Stimulated activated CD4-positive, alpha-beta T cell treated with anti-CD3 and anti-CD28 coated beads, Interleukin-2, amount 100 ng/mL, for 4 hours (primary cell): ENCODE measurements at places on chromosomes 4 and X.

DNA sequence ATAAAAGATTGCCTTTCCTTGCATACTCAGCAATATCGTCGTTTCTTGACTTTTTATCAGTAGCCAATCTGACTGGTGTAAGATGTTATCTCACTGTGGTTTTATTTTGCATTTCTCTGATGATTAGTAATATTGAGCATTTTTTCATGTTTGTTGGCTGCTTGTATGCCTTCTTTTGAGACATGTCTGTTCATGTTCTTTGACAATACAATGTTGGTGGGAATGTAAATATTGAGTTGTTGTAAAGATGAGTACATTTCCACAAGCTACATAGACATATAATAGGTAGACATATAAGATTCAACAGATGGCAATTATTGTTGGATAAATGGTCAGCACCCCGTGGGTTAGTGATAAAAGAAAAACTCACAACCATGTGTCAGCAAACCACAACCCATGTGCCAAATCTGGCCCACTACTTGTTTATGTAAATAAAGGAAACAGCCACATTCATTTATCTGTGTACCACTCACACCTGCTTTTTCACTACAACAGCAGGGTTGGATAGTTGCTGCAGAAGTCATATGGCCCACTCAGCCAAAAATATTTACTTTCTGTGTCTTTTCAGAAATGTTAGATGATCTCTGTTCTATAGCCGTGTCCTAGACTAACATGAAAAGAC is 153.1 kb upstream of the VCX start:
- no peak for DNase-seq

DNA sequence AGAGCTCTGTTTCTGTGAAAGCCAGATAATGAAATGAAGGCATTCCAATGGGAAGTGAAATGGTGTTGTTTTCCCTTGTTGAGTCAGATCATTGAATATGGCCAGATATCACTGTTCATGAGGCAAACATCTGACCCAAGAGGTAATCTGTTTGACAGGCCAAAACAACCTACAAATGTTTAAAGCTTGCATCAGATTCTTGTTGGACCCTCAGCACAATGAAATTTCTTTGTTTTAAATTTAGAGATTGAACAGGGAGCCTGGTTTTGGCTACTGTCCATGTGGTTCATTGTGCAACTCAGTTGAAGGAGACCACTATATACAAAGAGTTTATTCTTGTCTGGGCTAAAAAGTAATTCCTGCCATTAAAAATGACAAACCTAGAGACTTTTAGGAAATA is 159.1 kb downstream of the AFF2 start:
- DNase-seq = no peak

DNA sequence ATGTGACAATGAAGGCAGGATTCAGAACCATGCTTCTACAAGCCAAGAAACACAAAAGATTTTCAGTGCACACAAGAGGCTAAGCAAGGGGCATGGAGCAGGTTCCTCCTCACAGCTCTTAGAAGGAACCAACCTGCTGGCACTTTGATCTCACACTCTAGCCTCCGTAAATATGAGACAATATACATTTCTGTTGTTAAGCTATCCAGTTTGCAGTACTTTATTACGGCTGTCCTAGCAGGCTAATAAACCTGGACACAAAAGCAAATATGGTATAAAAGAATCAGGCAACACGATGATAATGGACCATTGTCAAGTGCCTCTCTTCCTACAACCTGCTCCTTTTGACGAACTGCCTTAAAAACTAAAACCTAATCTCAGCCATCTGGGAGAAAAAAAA is 114.5 kb downstream of the ZAR1 start:
- no peak for DNase-seq

- no peak for DNase-seq
Measured at GRCh38 chr4:71449878-71450277, 111.1 kb downstream of the SLC4A4 start.

DNA sequence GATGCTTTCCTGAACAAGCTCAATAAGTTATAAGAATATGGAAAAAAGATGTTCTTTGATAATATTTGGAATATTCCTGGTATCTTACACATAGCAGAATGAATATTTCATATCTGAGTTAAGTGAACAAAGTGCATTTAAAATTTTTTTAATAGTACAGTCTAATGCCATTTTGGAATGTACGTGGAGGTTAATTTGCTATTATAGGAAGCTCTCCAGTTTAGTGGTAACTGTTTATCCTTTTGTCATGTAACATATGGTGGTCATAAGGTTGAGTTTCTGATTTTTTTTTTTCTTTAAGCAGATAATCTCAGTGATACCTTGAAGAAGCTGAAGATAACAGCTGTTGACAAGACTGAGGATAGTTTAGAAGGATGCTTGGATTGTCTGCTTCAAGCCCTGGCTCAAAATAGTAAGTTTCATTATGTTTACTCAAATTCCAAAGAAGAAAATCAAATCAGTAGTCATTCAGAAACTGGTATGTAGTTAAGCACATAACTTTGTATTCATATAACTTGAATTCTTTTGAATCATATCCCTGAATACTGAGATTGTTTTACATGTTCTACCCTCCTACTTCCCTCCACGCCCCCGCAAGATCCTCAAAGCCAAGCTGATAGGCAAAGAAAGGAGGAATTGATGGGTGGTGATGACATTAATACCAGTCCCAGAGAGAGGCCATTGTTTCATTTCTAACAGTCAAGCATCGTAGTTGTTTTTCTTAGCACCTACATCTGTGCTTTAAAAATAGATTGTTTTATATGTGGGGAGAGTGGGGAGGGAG is 32.1 kb downstream of the RAP1GDS1 start:
- no peak for DNase-seq

DNA sequence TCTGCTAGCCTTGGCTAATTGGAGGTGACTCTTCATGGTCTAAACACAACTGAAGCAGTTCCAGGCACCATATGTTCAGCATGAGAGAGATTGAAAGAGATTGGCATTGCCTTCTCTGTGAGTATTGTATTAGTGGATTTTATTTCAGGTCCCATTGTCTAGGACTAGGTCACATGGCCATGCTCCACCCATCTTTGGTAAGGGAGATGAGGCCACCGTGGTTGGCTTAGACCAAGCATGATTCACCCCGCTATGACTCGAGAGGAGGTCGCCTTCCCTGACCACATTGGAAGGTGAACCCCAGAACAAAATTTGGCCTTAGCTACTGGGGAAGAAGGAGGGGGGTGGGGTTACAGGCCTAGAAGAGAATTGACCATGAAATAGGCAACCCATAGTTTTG is 109.9 kb upstream of the BCOR start:
- DNase-seq = no peak

- no peak for DNase-seq
Measured at GRCh38 chrX:118884552-118885138, 61.0 kb downstream of the ZCCHC12 start.

GRCh38 chr4:30744957-30745640 is 24.9 kb downstream of the PCDH7 start:
- DNase-seq = no peak

- no peak for DNase-seq
Measured at GRCh38 chr4:2255501-2256155, 6.3 kb downstream of the MXD4 start.

DNA sequence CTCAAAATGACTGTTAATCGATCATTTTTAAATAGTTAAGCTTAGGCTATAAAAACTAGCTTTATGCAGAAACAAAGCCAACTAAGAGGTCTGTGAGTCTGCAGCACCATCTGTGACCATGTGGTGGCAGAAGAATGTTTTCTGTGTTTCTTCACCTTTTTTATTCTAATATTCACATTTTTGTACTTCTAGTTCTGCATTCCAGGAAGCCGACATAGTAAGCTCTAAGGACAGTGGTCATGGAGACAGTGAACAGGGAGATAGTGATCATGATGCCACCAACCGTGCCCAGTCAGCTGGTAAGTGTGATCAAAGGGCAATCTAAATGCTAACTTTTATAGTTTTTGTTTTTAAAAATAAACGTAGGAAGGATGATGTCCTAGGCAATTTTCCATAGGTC is 5.6 kb downstream of the PCDH10 start:
- no peak for DNase-seq

- no peak for DNase-seq
Measured at GRCh38 chrX:13816643-13817627, at the start of gene GPM6B. Gene GPM6B (minus strand): TSS chrX:13817093. CDS start chrX:13816904, 189 bp downstream.

GRCh38 chrX:135112096-135112729 is 8.1 kb downstream of the ETDB start:
- DNase-seq = no peak
